ENCODE measurements at places on chromosomes 4 and X.

DNA sequence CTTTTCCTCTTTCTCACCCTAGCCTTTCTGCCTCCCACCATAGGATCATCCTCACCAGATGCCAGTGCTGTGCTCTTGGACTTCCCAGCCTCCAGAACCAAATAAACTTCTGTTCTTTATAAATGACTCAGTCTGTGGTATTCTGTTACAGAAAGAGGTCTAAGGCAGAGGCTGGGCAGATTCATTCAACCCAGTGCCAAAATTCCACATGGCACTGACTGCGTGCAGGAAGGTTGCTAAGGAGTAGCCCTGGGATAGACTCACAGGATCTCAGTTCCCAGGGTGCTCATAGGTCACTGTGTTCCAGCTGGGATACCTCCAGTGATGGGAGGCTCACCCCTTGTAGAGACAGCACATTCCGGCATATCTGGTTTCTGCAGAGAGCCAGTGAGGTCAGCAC is 22.0 kb downstream of the SORCS2 start:
- no peak for DNase-seq

DNA sequence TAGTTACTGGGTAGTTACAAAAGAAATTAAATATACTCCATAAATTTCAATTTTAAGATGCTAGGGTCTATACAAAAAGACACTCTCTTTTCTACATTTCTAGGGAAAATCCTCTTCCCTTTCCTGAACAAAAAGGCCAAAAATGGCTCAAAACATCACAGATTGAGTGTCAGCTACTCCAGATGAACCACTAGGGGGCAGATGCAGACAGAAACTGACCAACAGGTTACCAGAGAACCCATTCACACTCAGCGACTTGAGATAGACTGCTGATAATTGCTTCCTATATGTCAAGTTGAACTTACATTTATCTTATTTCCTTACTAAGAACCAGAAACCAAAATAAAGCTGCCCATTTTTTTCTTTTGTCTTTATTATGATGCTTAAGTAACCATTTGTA is 83.4 kb upstream of the MID1IP1 start:
- no peak for DNase-seq

GRCh38 chr4:87213421-87214075 is 6.9 kb downstream of the KLHL8 start:
- DNase-seq: no peak

- no peak for DNase-seq
Measured at GRCh38 chr4:125105561-125105960, 209.2 kb upstream of the FAT4 start.

Data from activated CD8-positive, alpha-beta memory T cell treated with anti-CD3 and anti-CD28 coated beads for 4 hours (primary cell).